ENCODE measurements at places on chromosomes 6 and 20.

DNA sequence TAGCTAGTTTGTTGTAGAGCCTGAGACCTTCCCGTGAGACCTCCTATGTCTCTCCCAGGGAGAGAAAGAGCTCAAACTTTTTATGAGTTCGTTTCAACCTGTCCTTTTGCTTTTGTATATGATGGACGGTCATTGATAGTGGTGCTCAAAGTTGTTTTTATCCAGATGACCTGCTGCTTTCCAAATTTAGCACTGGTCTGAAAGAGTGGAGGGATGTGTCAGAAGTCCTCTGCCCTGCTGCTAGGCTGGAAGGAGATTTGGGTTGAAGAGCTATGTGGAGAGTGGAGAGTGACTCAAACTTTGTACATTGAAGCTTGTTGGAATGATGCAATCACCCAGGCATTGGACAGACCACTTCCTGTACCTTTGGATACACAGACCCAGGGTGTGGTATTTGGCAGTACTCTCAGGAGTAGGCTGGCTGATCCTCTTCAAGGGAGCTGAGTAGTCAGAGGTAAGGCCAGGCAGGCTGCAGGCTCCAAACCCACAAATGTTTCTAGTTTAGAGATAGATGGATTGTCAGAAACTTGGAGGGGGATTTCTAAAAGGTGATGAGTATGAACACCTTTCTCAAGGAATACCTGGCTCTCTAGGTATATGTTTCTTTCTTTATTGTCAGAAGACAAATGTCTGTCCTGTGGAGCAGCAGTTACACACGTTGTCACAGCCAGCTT, 49.4 kb upstream of the RREB1 start:
- peak; percentile 95 for DNase-seq

DNA sequence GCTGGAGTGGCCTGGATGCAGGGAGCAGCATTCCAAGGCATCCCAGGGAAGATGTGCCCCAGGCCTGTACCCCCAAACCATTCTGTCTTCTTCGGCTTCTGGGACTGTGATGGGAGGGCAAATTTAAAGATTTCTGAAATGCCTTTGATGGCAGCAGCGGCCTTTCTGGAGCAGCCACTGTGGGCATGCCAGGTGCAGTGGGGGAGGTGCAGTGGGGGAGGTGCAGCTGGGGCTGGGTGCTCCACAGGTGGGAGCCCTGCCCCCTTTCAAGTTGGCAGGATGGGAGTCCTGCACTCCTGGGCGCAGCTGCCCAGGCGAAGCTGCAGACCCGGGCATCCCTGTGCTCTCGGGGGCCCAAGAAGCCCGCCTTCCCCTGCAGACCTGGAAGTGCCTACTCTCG, 293.5 kb upstream of the MOCS1 start:
- DNase-seq, result no peak

GRCh38 chr6:24935366-24936152, at the start of gene RIPOR2:
TSS of gene RIPOR2 (minus strand) at chr6:24935960. CDS start at chr6:24935898, 62 bp downstream.
- DNase-seq, result no peak

DNA sequence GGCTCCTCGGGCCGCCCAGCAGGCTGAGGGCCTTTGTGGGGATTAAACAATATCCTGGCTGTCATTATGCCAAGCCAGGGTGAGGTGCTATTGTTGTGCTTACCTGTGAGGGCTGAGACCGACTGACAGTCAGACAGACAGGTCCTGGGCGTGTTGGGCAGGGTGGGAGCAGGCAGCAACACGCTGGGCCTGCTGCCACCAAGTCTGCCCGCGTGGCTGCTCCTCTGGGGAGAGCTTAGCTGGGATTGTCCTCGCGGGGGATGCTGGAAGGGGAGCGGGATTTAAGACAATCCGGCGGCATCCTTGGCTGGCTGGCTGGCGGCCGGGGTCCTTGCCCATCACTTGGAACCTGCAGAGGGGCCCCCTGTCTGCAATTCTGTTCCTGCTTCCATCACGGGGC, 20.0 kb downstream of the ITPR3 start:
- no peak for DNase-seq

- DNase-seq, result no peak
Observed at GRCh38 chr20:37931153-37931922, 28.4 kb downstream of the VSTM2L start.

DNA sequence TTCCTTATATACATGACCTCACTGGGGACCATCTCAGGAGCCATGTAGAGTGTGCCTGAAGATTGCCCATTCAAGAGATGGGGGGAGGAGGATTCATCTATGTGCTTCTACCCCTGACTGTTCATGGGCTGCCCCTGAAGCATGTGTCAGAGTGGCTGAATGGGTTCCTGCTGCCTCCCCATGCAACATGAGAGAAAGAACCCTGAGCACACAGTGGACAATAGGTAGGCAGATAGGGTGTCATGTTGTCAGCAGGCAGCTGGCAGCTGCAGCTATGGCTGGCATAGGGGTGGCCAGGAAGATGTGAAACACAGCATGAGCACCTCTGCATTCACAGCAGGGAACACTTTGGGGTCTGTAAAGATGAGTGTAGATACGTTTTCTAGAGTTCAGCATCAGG, 208.4 kb upstream of the CNR1 start:
- DNase-seq, result no peak

- DNase-seq, result peak; percentile 14
Observed at GRCh38 chr6:5315881-5316280, 54.6 kb downstream of the FARS2 start.

- DNase-seq, result no peak
Observed at GRCh38 chr20:21712443-21713059, 7.1 kb downstream of the PAX1 start.

- peak; percentile 60 for DNase-seq
Observed at GRCh38 chr20:34872622-34873224, at the start of gene GGT7. TSS of gene GGT7 (minus strand) at chr20:34872856. CDS start at chr20:34872815, 41 bp downstream.

DNA sequence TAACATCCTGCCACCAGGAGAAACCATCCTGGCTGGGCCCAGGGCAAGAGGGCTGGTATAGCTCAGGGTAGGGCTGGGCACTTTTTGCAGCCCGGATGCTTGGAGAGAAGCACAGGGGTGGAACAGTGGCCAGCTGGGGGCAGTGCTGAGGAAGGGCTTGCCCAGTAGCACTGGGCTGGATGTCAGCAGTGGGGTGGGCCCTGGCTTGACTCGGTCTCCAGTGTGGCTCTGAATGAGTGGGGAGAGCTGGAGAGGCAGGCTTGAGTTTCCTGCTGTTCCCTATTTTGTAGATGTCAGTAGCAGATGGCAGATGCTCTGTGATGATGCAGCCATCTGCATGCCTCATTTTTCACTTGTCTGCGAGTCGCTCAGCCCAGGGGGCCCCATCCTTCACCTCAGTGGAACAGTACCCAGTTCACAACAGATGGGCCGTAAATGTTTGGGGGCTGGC, 56.3 kb upstream of the TULP1 start:
- DNase-seq, result peak; percentile 39

- DNase-seq, result no peak
Observed at GRCh38 chr20:60281295-60281694, 323.1 kb downstream of the CDH26 start.

GRCh38 chr6:78492351-78493017, 374.9 kb upstream of the IRAK1BP1 start:
- peak; percentile 41 for DNase-seq

DNA sequence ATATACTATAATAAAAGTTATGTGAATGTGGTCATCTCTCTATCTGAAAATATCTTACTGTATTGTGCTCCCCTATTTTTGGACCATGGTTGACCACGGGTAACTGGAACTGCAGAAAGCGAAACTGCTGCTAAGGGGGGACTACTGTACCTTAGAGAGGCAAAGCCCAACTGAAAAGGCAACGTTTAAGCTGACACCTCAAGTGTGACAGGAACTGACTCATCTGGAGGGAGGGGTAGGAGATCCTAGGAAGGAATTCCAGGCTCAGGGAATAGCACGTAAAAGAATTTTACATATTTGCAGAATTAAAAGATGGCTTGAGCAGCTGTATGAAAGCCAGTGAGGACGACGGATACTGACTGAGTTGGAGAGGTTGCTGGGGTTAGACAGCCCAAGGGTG, 34.8 kb downstream of the ELOVL2 start:
- DNase-seq, result peak; percentile 71

GRCh38 chr20:38420388-38421085, 14.6 kb downstream of the SNHG17 start:
- DNase-seq, result no peak
